ENCODE measurements at places on chromosomes 3 and 15.
A peak's percentile ranks its signal among the peaks of the same experiment; 100 is the strongest.

GRCh38 chr3:195762611-195763010 is 41.8 kb downstream of the MUC20 start:
- no peak for DNase-seq

DNA sequence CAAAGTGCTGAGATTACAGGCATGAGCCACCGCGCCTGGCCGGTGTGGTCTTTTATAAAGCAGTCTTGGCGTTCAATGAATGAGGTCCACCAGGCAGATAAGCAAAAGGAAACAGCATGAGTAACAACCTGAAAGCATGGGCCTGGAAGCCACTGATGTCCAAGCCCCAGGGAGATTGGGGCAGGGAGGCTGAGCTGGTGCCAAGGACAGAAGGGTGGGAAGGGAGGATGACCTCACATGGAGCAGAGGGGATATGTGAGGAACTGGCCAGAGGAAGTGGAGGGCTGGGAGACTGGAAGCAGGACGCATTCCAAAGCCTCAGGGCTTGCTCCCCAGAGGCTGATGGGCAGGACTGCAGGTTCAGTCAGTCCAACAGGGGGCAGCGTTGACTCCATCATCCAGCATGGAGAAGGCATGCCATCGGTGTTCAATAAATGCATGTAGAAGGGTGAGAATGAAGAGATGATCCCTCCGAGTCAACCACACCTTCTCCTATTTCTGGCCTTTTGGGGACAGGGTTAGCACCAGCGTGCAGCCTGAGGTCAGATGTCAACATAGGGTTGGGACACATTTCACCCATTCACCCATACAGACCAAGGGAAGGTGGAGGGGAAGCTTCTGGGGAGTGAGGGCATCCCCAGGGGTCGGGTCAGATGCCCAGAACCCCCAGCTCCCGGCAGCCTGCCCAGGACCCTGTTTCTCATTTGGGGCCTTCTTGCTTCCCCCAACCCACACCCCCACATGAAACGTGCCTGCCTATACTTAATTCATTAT is 14.8 kb downstream of the MYL3 start:
- peak; percentile 4 for DNase-seq

DNA sequence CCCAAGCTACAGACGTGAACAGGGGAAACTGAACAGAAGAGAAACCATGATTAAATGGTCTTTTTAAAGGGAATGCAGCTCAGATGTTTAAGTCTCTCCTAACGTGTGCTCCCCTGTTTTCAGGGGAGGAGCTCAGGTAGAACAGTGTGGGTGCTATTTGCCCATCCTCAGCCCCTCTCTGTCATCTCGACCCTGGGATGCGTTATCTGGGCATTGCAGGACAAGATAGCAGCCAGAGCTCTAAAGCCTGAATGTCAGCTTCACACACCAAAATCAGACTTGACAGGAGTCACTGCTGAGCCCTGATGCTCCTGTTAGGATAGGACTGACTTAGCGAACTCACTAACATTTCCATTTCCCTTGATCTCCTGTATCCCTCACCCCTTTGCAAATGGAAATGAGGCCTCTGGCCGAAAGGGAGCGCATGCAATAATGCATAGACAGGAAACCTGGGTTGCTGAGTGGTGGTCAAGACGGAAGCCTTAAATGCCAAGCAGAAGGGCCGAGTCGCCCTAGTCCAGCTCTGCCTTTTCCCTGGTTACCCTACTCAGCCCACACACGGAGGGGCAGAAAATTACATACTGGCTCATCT is 234.9 kb upstream of the TPM1 start:
- DNase-seq: no peak

GRCh38 chr3:11641316-11641682 is 2.4 kb downstream of the VGLL4 start:
- no peak for DNase-seq

DNA sequence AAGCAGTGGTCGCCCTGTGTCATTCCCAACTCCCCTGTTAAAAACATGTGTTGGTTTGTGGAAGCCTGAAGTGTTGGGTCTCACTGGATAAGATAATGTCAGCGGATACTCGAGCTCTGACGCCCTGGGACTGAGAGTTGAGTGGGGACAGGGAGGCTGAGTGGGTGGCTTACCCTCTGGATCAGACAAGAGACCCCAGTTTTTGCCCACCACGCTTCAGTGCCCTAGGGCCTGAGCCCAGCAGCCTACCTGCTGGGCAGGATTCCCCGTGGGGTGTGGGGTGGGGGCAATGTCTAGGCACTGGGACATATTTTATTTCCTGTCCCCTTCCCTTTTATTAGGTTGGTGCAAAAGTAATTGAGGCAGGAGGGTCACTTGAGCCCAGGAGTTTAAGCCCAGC is 75.0 kb downstream of the SMAD6 start:
- no peak for DNase-seq

GRCh38 chr3:194867270-194867983 is 181.7 kb downstream of the FAM43A start:
- peak; percentile 22 for DNase-seq

GRCh38 chr3:116314476-116314875 is 130.8 kb downstream of the LSAMP start:
- DNase-seq: no peak

GRCh38 chr15:63080634-63081250 is 38.2 kb downstream of the TPM1 start:
- no peak for DNase-seq

DNA sequence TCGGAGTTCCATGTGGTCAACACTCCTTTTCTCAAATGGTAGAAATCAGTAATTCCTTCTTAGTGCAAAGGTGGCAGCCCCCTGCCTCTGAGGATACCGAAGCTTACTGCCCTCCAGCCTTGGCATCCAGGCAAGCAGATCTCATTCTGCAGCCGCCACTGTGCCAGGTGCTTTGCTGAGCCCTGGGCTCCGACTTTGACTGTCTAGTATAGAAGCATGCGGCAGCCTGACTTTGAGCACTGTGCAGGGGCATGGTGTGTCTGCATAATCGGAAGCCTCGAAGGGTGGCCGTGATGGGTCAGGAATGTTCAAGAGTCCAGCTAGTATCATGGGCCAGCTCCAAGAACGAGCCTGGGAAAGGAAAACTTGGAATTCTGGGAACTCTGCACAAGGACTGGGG is 39.7 kb downstream of the ABTB1 start:
- DNase-seq: no peak

DNA sequence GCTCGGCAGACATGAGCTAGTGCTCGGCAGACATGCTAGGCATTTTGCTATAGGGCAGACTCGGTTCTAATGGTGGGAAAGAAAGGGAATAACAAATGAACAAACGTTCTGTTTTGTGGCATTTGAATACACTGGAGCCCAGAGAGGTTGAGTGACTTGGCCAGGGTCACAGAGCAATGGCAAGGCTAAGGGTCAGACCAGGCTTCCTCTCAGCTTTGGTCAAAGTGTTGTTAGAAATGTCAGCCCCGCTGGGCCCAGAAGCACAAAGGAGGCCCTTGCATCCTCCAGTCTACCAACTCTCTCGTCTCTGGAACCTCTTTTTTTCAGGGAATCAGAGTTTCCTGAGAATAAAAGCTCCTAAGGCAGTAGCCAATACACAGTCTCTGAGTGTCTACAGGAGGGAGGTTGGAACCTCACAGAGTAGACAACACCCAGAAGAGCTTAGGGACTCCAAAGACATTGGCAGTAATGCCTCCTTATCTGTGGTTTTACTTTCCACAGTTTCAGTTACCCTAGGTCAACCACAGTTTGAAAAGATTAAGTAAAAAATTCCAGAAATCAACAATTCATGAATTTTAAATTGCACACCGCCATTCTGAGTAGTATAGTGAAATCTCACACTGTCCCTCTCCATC is 47.3 kb downstream of the SSUH2 start:
- DNase-seq: no peak

GRCh38 chr15:51888593-51889195 is 59.2 kb downstream of the TMOD3 start:
- DNase-seq: peak; percentile 70

GRCh38 chr3:80355144-80355543 is 587.3 kb upstream of the ROBO1 start:
- DNase-seq: peak; percentile 85

GRCh38 chr3:105504440-105504951 is 137.8 kb downstream of the ALCAM start:
- no peak for DNase-seq

DNA sequence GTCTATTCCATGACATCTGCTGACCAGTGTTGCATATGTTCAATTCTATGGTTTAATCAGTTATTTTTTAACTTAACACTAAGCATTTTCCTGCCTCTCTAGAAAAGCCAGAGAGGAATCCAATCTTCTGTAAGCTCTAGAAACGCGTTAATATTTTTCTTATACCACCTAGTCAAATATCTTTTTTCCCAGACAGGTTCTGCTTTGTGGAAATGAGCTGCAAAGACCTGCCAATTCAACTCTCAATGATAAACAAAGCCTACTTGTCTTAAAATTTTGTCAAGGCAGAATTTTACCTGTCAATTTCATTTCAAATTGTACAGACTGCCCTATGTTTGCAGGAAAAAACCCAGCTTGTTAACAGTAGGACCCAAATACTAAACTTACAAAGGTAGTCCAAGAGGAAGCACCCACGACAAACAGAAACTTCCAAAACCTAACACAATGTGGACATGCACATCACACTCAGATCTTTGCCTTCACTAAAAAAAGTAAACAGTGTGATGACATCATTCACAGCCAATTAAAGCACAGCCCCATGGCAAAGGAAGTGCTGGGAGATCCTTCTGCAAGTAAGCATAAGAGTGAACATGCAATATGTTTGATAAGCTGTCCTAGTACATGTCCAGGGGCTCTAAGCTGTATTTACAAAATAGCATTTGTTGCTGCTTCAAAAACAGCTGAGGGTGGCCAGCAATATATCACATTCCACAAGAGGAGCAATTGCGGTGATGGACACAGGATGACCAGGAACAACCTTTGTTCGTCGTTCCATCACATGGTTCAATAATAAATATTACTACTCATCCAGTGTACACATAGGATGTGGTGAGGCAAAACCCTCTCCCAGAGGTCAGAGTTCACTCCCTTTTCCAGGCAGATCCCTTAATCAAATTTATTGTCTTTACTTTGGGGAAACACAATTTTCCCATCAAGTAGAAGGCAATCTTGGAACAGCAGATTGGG is 139.4 kb upstream of the TSC22D2 start:
- no peak for DNase-seq

DNA sequence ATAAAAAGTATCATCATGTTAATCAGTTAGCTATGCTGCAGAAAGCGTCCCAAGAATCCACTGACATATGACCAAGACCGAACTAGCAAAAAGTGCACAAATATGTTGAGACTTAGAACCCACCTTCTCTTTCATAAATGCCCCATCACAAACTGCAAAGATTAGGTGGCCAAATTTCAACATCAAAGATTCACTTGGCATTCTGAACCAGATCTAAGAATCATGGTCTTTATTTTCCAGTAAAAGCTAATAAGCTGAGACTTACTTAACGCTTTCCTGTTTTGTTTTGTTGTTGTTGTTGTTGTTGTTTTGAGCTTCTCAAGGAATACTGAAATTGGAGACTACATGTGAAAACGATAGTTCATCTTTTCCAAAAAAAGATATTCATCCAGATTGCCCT is 62.4 kb downstream of the ZBTB20 start:
- DNase-seq: no peak

DNA sequence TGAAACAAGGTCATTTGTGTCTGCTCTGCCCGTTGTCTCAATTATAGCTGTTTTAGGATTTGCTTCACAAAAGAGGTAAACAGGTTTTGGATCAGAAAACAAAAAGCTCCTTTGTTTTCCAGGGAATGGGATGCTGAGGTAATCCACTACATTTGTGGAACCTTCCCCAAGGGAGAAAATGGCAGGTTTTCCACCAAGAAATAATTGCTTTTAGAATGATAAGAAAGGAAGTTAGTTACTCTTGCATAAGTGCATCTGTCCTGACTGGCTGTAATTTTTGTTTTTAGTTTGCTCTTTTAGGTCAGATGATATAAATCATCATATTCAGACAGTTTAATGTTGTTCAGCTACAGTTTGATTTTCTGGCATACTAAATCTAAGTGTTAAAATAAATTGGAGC is 198.5 kb upstream of the COL8A1 start:
- no peak for DNase-seq

GRCh38 chr3:161347726-161348125 is 23.6 kb downstream of the SPTSSB start:
- no peak for DNase-seq

DNA sequence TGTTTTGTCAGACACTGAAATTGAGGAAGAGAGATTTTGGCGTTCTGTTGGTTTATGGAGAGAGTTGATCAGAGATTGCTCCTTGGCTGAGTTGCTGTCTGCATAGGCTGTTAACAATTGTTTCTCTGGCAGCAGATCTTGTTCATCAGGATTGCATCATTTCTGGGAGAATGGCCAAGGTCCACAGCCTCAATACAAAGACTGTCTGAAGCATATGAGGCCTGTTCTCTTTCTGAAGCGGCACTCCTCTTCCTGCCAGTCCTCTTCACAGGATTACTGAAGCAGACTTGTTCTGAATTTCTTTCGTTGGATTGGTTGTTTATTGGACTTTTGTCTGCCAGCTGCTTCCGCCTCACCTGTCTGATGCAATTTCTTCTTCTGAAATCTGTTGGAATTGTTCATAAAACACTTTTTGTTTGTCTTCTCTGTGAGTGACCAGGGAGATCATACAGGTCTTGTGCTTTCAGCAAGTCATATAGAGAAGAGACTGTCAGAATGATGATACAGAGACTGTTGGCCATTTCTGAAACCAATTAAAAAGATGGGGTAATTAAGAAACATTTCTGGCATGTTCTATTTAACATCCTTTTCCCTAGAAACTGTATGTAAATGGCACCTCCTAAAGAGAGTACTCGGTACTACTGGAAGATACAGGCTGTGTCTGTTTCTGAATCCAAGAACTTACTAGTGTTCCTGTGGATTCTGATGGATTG is 25.5 kb downstream of the SETD5 start:
- peak; percentile 88 for DNase-seq

- DNase-seq: peak; percentile 99
Observed at GRCh38 chr3:72523429-72524151, 324.7 kb downstream of the SHQ1 start.

DNA sequence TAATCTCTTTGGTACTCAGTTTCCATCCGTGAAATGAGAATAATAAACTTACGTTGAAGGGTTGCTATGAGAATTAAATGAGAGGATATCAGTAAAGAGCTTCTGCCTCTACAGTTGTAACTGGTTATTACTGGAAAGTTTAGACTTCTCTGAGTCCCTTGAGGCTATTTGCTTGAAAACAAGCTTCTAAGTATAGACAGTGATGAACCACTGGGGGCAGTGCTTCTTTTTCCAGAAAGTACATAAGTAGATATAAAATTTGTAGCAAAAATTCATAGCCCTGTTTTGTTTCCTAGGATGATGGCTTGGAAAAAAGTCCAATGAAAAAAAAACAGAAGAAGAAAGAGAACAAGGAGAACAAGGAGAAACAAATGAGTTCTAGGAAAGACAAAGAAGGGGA is 87.1 kb downstream of the RGMA start:
- no peak for DNase-seq

- DNase-seq: no peak
Observed at GRCh38 chr15:40768521-40769273, 1.1 kb upstream of the C15orf62 start.

GRCh38 chr3:196142202-196142956 is 60.5 kb upstream of the TFRC start:
- DNase-seq: no peak

- DNase-seq: peak; percentile 87
Observed at GRCh38 chr3:184133840-184134745, 1.1 kb upstream of the EIF2B5 start.

GRCh38 chr3:107458871-107459270 is 63.9 kb upstream of the BBX start:
- no peak for DNase-seq

GRCh38 chr3:55947406-55947805 is 460.3 kb upstream of the WNT5A start:
- no peak for DNase-seq
